K562 (cell line): ENCODE measurements at places on chromosomes 2 and 18. TPM values are rescaled to one million over a fixed set of nuclear protein-coding genes. Genes with fewer than 3 reads are reported as not detected.

GRCh38 chr2:177874686-177875085 lies 197.9 kb downstream of the PDE11A start:
- DNase-seq = no peak

Gene LDLRAD4
- polyA plus RNA-seq = not detected in 2 replicates

GRCh38 chr18:72378016-72378415 lies 166.1 kb downstream of the CBLN2 start:
- DNase-seq = no peak

DNA sequence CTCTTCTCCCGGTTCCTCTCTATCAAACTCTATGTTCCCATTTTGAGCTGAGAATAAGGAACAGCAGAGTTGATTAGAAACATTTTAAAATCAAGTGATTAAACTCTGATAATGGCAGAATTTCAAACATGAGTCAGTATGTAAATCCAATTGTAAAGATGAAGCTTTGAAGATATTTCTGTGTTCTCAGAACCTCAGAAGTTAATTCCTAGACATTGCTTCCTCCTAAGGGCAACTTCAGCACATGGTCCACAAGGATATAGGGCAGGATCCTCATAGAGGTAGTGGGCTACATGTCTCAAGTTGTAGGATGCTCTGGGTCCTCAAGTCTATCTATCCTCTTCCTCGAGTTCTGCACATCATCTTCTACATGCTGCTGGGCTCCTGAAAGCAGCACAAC lies 46.3 kb downstream of the QPCT start:
- DNase-seq = no peak

GRCh38 chr2:68100189-68100588 lies 37.4 kb upstream of the C1D start:
- peak; percentile 26 for DNase-seq

Gene ABCG8
- polyA plus RNA-seq = not detected in 2 replicates

DNA sequence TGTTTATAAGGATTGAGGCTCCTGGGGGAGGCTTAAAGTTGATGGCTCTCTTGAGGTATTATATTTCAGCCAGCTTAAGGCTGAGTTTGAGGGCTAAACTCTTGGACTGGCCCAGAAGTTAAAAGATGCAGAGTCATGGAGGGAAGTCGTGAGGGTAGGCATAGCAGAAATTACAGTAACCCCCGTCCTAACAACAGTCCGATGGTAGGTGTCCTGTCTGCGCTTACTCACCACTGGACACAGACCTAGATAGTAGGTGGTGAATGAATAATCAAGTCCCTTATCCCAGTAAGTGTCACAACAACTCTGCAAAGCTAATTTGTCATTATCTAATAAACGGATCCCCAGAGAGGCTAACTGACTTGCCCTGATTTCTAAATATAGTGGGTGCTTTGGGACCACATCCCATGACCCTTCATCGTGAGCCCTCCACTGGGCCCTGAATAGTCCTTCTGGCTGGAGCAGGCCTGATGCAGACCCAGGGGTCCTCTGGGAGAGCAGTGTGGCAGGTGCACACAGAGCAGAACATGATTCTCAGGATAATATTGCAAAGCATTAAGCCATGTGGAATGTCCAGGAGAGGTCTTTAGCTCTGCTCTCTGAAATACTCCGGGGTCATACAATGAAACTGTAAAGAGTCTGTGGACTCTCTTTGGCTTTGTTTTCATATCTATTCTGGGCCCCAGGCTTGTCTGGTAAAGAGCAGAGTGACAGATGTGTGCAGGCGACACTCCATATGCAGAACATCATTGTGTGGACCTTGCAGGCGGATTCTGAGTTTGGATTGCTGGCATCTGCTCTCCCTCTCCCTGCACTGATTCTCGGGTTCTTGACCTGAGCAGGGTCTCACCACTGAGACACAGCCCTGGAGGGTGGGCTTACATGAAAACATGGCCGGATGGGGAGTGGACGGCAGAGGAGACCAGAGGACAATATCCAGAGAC lies 98.1 kb downstream of the RNF144A start:
- DNase-seq = no peak

Gene IL1F10
- polyA plus RNA-seq = not detected in 2 replicates

DNA sequence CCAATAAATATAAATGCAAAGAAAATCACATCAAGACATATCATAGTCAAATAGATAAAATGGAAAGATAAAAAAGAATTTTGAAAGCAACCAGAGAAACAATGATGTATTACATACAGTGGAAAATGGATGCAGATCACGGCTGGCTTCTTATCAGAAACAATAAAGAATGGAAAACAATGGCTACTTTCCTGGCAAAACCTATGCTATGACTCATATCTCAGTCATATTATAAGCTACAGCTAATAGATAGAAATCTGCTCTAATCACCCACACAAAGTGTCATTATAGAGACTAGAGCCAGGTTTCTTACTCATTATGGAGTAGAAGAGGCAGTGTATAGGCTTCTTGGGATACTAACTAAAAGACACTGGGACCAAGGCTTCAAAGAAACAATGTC lies 93.5 kb upstream of the TACR1 start:
- no peak for DNase-seq

- DNase-seq = no peak
These were observed 78.9 kb upstream of the YWHAQ start for GRCh38 chr2:9709539-9710285.

DNA sequence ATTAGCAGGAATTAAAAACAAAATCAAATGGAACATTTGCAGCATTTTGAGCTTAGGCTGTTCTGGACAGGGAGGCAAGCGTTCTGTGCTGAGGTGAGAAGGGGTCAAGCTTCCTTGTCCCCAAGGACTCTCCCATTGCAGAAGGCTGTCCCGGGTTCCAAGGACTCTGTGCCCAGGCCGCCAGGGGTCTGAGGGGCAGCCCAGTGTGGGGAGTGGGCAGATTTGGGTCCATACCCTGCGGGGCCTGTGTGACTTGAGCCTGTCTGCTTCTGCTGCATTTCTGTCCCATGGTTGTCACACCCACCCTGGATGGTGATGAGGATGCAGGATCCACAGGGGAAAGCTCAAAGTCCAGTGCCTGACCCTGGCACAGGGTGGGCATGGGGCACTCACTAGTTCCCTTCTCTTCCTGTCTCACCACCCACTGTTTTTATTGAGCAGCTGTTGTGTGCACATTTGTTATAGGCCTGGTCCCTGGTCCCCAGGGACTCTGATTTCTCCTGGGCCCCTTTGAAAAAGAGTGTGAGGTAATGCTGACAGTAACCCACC lies 211.4 kb upstream of the HS6ST1 start:
- no peak for DNase-seq

Gene TUBA4B
- not detected in 2 replicates for polyA plus RNA-seq

GRCh38 chr2:169258045-169258601 lies 104.2 kb downstream of the LRP2 start:
- no peak for DNase-seq

GRCh38 chr2:42568401-42569115 lies at the start of gene MTA3:
Gene MTA3 (plus strand): TSS chr2:42568632. CDS start chr2:42568746, 114 bp downstream.
- DNase-seq = peak; percentile 86

DNA sequence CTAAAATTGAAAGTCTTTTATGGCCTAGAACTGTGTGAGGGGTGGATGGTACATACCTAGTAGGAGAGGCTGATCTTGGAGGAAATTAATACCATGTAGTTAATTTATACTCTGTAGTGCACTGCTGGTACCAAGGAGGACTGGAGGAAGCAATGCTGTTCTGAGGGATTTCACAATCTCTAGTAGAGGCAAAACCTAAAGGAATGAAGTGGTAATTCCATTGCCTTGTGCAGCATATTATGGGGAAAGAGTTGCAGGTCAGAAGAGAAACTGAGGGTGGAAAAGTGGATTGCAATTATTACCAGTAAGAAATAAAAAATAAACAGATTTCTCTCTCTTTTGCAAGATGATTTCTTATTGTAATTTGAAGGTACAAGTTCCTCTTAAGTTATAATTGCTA lies 2.2 kb downstream of the ABI2 start:
- no peak for DNase-seq

GRCh38 chr2:186477790-186478189 lies 8.3 kb upstream of the ZC3H15 start:
- no peak for DNase-seq
